ENCODE measurements at places on chromosomes 3 and 15.

DNA sequence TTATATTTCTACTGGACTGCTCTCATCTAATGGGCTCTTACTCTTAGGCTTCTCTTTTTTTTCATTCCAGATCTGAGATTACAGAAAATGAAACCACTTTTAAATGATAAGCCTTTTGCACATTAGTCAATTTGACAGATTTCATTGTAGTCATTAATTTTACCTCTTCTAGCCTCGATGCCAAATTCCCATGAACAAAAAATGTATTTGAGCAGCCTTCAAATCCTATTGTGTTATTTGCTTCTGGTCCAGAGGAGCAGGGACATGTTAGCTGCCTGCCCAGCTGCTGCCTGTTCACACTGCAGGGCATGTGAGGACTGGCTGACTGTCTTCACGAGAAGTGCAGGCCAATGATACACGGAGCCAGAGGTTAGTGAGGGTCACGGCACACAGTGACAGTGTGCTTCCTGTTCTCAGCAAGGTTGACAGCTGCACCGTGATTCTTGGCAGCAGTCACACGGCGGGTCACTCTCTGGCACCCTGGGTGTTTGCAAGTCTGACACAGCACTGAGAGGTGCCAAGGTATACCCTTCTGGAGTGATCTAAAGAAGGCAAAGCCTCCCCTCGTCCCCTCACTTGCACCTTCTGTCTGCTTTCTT is 40.8 kb downstream of the KAT2B start:
- DNase-seq = no peak

DNA sequence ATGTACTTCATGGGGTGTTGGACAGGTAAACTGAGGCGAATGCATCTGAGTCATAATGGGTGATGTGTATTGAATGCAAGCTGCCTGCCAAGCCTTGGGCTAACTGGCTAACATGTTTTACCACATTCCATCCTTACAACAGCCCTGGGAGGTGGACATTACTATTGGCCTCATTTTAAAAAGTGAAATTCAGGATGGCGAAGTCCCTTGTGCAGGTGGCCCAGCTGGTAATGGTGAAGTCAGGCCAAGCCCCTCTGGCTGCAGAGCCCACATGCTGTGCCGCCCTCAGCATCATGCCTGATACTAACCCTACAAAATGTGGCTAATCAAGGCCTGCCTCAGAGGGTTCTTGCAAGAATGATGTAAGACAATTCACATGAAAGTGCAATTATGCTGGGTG is 60.0 kb upstream of the CHD2 start:
- no peak for DNase-seq

GRCh38 chr3:155079468-155079745 is 712 bp upstream of the MME start:
- no peak for DNase-seq

GRCh38 chr15:74489518-74490338 is 28.8 kb upstream of the UBL7 start:
- DNase-seq = no peak
